Activated T-cell treated with anti-CD3 and anti-CD28 coated beads for 4 hours (primary cell): ENCODE measurements at places on chromosomes 7 and 10.
A peak's percentile ranks its signal among the peaks of the same experiment; 100 is the strongest.

DNA sequence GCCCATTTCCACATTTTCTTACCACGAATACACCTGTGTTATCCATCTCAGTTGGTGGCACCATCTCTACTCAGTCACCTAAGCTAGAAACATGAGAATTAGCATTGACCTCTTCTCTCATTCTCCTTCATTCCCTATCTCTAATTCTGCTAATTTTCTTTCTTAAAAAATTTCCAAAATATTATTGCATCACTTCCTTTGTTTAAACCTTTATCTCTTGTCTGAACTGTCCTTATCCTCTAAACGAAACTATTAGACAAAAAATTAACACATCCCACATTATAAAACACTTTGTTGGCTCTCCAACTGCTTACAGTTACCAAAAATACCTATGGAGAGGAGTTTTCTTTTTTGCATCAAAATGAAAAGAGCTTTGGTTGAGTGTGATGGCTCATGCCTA, 18.3 kb downstream of the TAF3 start:
- no peak for DNase-seq

- no peak for DNase-seq
Observed at GRCh38 chr7:121182902-121183301, 145.9 kb upstream of the WNT16 start.

GRCh38 chr7:12884033-12884432, 196.6 kb downstream of the ARL4A start:
- DNase-seq: no peak

- DNase-seq: peak; percentile 32
Observed at GRCh38 chr10:75399461-75400162, 2.0 kb downstream of the ZNF503 start.

DNA sequence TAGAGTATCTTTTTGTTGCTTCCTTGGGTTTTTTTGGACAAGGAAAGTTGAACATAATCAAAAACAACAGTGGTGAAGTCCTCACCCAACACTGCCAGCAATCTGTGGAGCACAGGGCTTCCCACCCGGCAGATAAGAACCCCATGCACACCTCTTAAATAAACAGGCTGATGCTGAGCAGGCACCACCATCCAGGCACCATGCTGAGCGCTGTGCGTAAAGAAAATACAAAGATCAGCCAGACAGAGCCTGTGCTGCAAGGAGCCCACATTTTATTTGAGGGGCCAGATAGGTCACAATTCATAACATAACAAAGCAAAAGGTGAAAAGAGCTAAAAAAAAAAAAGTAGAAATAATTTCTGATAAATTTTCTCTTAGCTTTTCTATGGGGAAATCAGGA, 231.2 kb downstream of the PTPRN2 start:
- DNase-seq: no peak

DNA sequence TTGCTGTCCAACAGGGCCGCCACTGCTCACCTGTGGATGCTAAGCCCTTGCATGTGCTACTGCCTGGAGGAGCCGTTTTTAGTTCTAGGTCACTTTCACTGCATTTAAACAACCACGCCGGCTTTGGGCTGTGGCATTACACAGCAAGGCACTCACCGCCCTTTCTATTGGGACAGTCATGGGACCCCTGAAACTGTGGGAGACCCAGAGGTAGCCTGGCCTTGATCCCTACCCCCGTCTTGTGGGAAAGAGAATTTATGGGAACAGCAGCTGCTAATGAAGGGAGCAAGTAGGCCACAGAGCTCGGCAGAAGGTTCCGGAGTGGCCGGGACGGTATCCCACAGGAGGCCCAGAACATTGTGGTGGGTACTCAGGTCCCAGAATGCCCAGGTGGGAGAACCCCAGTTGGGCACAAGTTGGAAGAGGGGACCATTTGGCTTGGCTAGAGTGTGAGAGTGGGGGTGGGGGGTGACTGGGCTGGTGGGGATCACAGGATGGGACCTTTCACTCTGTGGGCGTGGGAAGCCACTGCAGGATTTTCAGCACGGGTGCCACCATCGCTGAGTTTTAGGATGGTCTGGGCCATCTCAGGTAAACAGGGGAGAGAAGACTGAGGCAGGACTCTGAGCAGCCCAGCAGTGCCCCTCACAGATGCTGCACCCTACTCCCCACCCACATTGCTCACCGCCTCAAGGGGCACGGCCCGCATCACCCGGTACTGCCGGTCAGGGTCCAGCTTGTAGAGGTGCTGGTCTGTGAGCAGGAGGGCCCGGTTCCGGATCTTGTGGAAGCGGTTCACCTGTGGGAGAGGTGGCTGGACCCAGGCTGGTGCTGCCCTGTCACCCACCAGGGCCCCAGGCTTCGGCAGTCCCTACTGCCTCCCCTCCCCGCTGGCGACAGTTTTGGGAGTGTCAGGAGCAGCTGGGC, 15.2 kb downstream of the MYO1G start:
- DNase-seq: no peak

DNA sequence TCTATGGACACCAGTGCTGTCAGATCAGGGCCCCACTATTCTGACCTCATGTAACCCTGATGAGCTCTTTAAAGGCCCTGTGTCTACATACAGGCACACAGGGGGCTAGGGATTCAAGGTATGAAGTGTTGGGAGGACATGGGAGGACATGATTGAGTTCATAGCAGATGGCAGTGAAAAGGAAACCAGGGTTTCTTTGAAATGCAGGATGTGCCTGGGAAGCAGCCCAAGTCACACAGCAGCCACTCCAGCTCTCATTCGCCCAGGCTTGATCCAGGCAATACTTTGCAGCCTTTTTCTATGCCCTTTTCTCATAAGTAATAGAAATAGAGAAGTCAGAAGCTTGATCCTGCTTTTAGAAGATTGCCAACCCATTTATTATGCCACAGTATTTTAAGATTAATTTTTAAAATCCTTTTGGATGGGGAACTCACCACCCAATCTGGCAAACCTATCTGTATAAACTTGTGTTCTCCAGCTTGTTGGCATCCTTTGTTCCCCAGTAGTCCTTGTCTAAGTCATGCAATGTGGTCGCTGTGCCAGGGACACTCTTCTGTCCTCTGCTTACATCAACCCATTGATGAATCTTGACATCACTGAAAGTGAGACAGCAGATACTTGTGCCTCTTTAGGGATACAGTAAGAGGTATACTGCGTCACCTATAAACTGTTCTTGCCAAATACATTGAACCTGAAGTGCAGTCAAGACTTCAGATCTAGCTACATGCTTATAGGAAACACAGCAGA, 95.0 kb downstream of the TAF3 start:
- DNase-seq: no peak

GRCh38 chr7:151680810-151681209, 161.1 kb upstream of the RHEB start:
- DNase-seq: no peak

- DNase-seq: no peak
Observed at GRCh38 chr10:121185816-121186455, 334.8 kb downstream of the WDR11 start.

DNA sequence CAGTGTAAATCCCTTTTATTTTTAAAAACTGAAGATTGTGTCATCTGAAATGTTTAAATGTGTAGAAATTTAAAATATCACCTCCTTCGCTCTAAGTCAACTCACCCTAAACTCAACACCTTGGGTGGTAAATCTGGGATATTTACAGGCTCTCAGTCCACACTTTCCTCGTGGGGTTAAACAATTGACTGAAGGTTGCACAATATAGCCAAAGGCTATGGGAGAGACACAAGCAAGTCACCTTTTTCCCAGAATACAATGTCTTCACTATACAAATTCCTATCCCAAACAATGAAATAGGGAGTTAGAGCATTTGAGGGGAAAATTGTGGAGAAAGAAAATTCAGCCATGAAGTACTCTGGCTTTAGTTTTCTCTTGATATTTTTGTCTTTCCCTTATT, 32.7 kb upstream of the MAT1A start:
- DNase-seq: no peak

GRCh38 chr10:7397049-7398035, 13.5 kb downstream of the SFMBT2 start:
- DNase-seq: no peak

DNA sequence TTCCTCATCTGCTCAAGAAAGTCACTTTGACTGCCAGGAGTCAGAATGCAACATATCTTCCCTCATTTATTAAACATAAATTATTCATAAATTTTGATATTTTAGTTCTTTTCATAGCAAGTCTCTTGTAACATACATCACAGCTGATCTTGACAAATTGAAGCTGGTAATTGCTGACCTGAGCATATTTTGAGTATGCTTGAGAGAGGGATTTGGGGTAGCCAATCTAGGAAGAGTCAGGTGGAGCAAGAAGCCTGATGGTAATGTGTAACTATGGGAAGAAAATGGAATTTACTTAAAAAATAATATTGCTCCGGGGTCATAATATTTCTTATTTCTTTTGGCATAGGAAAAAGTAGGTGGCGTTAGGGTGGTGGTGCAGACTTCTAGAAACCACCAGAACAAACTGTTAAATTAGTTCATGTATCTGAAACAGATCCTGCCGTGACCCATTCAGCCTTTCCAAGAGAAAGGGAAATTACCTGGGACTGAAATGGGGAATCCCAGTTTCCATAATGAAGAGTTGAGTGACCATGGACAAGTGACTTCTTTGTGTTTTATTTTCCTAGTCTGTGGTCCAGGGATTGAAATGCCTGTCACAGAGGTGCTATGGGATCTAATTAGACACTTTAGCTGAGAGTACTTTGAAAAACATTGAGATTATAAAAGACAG, 12.9 kb downstream of the CPED1 start:
- DNase-seq: no peak

DNA sequence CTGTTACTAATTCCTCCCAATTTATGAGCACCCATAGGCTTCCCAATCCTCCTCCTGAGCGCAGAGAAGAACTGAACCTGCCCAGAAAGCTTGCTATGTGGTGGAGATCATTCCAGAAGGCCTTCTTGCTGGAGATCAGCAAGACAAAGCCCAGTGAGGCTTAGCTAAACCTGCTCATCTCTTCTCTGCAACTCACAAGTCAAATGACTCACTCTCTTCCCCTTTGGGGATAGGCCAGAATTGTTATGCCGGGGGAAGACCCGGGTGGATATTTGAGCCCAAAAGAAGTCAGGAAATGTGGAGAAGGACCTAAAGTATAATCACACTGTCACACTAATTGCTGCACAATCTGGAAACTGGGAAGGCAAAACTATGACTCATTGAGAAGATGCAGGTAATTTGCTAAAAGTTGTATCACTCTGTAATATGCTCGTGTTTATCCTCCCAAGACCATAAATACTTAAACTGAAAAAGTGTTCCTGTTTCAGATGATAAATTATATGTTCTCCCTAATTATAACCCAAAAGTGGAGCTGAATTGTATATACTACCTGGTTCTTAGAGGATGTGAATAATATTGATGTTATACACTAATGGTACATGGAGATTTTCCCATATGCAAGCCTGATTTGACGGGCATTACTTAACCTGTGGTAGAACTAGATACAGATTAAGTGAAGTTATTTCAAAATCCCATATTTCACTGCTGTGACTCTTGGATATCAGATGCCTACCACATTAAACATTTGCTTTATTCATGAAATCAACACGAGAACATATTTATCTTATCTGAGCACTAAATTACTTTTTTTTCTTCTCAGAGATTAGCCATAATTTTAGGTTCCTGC, 6.4 kb downstream of the NEBL start:
- DNase-seq: no peak

- DNase-seq: no peak
Observed at GRCh38 chr10:93099670-93100069, 26.0 kb downstream of the CYP26A1 start.

DNA sequence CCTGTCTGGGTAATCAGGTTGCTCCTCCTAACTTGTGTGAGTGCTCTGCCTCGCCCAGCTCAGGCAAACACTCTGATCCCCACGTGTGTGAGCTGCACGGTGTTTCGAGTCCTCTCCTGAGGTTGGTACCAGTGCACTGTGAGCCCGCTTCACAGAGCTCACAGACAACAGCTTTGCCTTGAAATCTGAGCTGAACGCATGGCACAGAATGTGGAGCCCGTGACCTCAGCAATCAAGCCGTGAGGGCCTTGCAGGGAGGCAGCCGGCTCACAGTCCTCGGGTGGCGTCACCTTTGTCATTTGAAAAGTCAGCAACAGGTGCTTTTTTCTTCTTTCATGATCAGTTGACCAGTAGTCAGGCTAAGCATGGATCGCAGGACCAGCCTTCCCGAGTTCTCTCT, 60.2 kb upstream of the ADGRA1 start:
- no peak for DNase-seq

DNA sequence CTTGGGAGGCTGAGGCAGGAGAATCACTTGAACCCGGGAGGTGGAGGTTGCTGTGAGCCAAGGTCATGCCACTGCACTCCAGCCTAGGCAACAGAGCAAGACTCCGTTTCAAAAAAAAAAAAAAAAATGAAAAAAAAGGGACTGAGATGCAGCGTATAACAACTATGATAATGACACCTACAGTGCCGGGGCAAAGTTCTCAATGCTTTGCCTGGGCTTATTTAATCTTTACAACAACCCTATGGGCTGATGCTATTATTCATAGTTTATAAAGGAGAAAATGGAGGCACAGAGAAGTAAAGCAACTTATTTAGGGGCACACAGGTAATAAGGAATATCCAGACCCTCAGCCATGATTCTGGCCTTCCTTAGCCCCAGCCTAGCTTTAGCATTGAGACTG, 47.6 kb downstream of the SUGCT start:
- DNase-seq: no peak

- DNase-seq: no peak
Observed at GRCh38 chr7:150516956-150517745, 2.5 kb downstream of the GIMAP7 start.

- no peak for DNase-seq
Observed at GRCh38 chr10:93032105-93032808, 28.3 kb upstream of the CYP26C1 start.

DNA sequence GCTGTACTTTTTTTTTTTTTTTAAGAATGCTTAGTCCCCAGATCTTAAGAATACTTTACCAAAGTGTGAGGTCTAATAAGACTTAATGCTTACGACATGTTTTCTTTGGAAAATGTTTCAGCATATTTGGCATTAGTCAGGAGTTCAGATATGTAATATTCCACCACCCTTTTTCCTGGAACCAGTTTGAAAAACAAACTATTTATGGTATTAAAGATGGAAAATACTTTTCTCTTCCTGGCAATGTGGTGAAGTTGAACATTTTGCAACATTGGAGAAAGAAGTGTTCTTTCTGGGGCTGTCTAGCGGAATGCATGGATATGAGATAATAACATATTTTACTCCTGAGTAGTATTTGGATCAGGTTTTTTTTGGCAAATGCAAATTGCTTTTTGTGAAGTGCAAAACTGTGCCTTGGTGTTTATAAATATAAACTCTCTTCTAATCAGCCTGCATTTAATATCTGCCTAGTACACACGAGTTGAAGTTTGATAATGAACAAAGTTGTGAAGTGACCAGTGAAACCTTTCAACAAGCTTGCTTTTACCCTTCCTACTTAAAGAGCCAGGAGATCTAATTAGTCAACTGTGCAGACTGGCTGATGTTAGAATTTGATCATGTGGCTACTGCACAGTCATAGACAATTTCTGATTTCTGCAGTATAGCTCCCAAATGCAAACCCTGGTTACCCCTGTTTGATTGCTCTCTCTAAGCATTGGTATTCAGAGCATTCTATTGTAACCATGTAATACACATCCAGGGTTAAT, 20.9 kb downstream of the MAP3K8 start:
- no peak for DNase-seq
